Stimulated activated CD8-positive, alpha-beta memory T cell treated with anti-CD3 and anti-CD28 coated beads, Interleukin-2, amount 100 ng/mL, for 1 hour (primary cell): ENCODE measurements at places on chromosomes 2 and 18.

- DNase-seq, result no peak
Measured at GRCh38 chr2:241070361-241070760, 31.7 kb downstream of the MTERF4 start.

- no peak for DNase-seq
Measured at GRCh38 chr2:63486861-63487290, 101.4 kb downstream of the WDPCP start.

DNA sequence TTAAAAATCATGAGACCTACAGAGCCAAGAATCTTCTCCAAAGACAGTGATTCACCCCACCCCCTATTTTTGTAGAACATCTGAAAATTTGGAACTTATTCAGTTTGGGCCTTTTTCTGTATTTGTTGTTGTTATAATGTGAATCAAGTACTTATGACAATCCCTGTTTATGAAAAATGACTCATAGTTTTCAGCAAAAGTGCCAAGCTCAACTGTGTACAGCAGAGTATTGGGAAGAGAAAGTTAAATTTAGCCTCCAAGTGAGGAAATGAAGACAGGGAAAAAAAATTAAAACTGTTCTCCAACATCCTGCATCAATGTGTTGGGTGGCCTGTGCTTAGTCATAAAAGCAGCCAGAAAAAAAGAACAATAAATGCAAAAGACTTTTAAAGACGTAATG, 46.2 kb downstream of the LRATD1 start:
- DNase-seq, result no peak

DNA sequence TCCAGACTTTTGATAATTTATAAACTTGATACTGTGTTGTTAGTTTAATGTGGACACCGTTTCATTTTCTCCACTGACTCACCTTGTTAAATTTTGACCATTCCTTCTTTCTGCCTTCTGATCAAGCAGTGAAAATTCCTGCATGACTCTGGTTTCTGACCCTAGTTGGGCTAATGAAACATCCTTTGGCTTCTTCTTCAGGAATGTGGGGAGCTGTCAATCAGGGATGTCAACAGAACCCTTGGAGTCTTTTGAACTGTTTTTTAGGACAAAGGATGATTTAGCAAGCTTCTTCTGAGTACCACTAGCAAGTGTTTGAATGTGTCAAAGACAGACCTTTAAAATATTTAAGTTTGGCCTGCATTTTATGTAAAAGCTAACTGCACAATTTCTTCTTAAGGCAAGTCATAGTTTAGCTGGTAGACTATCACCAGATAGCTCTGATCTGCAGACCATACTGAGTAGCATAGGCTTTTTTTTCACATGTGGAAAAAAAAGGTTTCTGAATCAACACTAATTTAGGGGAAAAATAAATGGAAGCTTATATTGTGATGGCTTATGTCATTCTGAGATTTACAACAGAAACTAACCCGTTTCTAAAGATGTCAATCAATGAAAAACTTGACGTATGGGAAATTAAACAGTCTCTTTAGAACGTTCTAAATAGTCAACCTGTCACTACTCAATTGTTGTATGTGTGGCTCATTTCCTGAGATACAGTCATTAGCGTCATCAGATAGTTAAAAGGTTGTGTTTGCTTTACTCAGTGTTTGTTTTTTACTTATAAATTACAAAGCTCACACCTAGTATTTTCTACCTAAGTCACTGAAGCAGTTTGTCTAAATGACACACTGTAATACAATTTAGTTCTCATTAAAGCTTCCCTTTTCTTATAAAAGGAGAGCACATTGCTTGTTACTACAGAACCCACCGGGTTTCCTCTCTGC, 311.4 kb downstream of the PTPRM start:
- no peak for DNase-seq

- DNase-seq, result no peak
Measured at GRCh38 chr18:59200787-59201186, 19.2 kb upstream of the GRP start.

- DNase-seq, result no peak
Measured at GRCh38 chr2:189798312-189799029, 14.2 kb downstream of the PMS1 start.

- DNase-seq, result no peak
Measured at GRCh38 chr18:22741318-22741717, 191.8 kb upstream of the RBBP8 start.

DNA sequence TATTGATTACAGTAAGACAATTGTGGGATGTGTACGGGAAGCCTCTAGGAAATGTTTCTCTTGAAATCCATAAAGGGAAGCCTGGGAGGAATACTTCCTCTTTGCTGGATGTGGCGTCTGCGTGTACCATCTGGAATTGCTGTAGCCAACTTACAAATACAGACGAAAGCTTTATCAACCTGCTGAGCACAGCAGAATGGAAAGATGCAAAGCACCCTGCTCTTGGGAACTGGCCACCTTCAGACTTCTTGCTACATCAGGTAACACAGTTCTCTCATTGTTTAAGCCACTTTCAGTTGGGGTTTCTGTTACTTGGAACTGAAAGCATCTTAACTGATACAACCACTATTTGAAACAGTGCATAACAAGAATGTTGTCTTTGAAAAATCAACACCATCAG, 213.8 kb downstream of the HRH4 start:
- no peak for DNase-seq

DNA sequence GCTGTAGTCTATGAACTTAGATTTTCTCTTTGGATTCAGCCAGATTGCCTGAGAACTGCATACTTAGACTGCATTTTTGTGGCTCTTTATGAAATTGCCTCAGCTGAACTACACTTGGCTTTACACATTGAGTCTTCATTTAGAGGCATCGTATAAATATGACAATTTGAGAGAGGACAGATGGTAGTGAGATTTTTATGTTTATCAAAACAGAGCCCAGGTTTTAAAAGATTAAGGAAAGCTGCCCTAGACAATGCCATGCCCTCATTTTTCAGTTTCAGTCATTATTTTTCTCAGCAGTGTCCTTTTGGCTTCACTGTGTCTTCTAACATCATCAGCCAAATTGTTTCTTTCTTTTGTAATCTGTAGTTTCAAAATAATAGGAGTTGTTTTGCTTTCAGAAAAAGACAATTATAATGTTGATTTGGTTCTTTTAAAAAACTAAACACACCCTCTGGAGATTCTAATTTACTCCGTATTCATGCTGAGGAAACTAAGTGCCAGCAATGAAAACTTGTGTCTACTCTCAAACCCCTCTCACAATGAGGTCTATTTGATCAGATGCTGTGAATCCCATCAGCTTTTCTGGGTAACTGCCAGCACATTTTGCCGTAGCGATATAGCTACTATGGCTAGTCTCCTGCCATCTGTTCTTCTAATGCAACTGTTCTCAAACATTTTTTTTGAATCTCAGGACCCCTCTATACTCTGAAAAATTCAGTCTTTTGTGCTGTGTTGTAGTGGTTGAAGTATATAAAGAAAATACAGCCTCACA, 46.2 kb downstream of the TWSG1 start:
- DNase-seq, result no peak

- no peak for DNase-seq
Measured at GRCh38 chr2:215793747-215794595, 219.4 kb downstream of the MREG start.

- DNase-seq, result no peak
Measured at GRCh38 chr18:11114653-11115052, 34.7 kb downstream of the PIEZO2 start.

DNA sequence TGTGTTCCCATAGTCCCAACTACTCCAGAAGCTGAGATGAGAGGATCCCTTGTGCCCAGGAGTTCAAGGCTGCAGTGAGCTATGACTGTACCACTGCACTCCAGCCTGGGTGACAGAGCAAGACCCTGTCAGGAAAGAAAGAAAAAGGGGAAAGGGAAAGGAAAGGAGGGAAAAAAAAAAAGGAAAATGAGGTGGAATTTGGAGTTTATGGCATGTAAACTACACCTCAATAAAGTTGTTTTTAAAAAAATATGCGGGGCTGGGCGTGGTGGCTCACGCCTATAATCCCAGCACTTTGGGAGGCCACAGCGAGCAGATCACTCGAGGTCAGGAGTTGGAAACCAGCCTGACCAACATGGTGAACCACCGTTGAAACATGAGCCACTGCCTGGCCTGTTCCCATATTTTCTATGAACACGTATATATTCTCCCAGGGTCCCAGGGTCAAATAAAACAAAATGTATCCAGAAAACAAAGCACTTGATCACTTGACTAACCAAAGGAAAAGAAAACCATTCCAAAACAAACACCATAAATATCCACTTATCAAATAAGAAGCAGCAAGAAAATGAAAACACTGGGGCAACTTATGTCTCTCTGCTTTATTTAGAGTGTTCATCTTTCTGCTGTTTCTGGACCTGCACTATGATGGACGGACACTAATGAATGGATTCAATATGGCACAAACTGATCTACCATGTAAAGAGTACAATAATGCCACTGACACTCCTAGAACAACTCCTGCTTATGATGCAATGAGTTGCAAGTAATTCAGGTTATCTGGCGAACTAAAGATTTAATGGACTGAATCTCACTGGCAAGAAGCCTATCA, 56.8 kb downstream of the ASXL2 start:
- no peak for DNase-seq

- no peak for DNase-seq
Measured at GRCh38 chr2:7976206-7976605, 705.6 kb upstream of the ID2 start.
